ENCODE measurements at places on chromosomes 16 and 17. TPM values are rescaled to one million over a fixed set of nuclear protein-coding genes. Genes with fewer than 3 reads are reported as not detected.
A peak's percentile ranks its signal among the peaks of the same experiment; 100 is the strongest.

Gene KIFC3
- total RNA-seq = 6.1 TPM

Gene NTN1
- total RNA-seq = 19.2 TPM

Gene PYY
- not detected for total RNA-seq

Gene PIRT
- total RNA-seq = not detected

Gene PGP
- 2.6 TPM for total RNA-seq

Gene SYNGR3
- total RNA-seq = 1.5 TPM

Gene SEC14L1
- total RNA-seq = 128 TPM

- DNase-seq = no peak
Observed at GRCh38 chr17:14959106-14959648, 305.9 kb downstream of the PMP22 start.

DNA sequence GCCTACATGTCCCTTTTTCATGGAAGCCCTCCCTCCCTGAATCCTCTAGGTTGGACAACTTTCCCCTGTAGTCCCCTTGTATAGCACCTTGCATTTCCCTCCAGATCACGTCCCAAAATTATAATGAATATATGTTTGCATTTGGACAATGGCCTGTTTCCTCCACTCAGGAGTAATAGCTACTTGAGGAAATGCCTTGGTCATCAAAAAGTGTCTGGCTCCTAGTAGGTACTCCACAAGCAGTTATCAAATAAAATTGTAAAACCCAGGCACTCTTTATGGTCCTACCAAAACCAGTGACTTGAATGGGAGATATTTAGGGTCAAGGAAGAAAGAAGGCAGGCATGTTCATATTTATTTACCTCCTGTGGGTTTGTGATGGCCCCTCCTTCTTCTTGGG is 59.6 kb downstream of the RBFOX1 start:
- no peak for DNase-seq

DNA sequence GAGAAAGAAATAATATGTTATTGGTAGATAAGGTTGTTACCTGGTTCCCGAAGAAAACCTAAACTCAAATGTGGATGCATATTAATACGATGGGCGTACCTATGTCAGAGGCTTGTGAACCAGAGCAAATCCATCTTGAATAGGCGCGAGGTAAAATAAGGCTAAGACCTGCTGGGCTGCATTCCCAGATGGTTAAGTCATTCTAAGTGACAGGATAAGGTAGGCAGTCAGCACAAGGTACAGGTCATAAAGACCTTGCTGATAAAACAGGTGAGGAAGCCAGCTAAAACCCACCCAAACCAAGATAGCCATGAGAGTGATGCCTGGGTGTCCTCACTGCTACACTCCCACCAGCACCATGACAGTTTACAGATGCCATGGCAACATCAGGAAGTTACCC is 1400.1 kb downstream of the CDH8 start:
- no peak for DNase-seq

DNA sequence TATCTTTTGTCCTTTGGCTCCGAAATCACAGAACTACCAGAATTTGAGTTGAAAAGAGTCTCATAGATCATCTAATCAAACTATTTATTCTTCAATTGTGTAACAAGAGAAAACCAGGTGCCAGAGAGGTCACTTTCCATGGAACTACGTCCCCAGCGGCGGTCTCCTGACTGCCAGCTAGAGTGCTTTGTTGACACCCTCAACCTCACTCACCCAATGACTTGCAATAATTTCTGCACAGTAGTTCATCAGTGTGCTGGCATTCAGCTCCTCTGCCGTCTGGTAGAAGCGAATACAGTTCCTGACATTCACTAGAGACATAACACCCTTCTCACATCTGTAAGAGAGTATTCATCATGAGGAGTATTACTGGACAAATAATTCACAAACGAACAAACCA is 54.2 kb downstream of the ANKFY1 start:
- DNase-seq = no peak

- no peak for DNase-seq
Observed at GRCh38 chr17:31517524-31517923, 126.0 kb downstream of the RAB11FIP4 start.

- DNase-seq = no peak
Observed at GRCh38 chr17:72786209-72786608, 306.3 kb downstream of the SLC39A11 start.

- DNase-seq = no peak
Observed at GRCh38 chr17:78617511-78618061, 40.4 kb upstream of the DNAH17 start.

GRCh38 chr16:10497132-10498101 is 83.0 kb downstream of the EMP2 start:
- DNase-seq = no peak

DNA sequence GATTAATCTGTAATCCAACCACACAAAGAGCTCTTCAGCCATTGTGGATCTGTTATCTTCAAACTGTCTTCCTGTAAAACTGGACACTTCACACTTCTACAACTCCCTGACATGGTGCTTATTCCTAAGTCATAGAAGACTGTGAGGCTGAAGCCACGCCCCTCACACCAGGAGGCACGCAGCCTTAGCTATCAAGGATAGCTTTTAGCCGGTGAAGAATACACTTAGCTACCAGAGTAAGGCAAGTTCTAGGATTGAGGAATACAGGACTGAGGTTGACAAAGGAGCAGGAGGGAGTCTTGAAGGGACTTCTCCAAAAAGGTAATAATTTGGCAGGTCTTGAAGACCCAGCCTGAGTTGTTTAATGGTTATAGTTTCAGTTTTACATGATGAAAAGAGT is 79.8 kb upstream of the GAS7 start:
- DNase-seq = no peak

DNA sequence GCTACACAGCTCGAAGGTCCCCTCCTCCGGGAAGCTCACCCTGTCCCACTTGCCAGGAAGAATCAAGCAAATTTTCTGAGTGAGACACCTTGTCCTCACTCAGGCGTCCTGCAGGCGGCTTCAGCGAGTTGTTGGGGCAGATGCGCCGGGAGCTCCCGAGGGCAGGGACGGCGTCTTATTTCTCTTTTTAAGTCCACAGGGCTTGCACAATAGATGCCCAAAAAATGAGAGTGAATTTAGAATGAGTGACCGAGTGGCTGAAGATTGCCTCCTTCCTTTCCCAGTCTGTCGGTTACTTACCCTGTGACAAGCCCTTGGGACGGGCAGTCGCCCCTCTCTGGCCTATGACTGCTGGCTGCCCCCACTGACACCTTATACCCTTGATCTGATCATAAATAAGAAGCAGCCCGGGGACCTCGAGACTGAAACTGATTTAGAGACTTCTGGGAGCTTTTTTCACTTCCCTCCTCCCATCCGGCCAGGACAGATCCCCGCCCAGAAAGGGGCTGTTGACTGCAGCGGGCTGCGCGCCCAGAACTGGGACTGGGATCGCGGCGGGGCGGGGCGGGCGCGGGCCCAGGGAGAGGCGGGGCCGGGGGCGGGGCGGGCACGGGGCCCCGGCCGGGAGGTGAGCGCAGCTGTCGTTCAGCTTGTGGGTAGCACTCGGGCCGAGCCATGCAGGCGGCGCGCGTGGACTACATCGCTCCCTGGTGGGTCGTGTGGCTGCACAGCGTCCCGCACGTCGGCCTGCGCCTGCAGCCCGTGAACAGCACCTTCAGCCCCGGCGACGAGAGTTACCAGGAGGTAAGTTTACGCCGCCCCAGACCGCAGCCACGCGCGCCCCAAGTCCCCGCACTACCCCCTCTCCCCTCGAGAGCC is at the start of gene TTYH2:
TTYH2 (plus strand) TSS at position 659 of the 879 bp plus-strand sequence; CDS start at position 676, 17 bp downstream.
- peak; percentile 91 for DNase-seq

DNA sequence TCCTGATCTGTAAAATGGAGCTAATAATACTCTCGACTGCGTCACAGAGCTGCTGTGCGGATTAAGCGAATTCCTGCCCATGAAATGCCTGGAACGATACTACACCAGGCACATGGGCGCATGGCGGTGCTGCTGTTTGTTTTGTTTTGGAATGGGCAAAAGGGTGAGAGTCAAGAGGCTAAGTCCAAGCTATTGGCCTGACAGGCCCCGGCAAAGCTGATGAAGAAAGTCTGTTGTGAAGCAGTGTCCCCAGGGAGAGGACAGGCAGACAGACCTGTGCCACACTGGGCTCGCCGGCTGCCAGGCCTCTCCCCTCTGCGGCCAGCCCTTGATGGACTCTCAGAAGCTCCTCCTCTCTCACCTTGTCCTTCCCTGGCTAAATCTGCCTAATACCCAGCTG is 31.3 kb upstream of the RASD1 start:
- no peak for DNase-seq

DNA sequence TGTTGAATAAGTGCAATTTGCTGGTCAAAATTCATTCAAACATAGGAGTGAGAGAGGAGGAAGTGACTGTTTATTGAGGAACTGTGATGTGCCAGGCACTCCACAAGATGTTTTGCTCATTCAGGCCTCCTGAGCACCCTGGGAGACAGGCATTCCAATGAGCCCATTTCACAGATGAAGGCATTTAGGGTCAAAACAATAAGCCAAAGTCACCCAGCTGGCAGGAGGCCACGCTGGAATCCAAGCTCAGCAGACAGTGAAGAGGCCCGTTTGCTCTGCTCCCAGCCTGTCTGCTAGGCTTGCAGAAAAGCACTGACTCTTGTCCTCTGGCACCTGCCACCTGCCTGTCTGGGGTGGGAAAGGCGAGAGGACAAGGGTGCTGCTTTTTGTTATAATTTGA is 10.1 kb upstream of the SLC25A39 start:
- no peak for DNase-seq

DNA sequence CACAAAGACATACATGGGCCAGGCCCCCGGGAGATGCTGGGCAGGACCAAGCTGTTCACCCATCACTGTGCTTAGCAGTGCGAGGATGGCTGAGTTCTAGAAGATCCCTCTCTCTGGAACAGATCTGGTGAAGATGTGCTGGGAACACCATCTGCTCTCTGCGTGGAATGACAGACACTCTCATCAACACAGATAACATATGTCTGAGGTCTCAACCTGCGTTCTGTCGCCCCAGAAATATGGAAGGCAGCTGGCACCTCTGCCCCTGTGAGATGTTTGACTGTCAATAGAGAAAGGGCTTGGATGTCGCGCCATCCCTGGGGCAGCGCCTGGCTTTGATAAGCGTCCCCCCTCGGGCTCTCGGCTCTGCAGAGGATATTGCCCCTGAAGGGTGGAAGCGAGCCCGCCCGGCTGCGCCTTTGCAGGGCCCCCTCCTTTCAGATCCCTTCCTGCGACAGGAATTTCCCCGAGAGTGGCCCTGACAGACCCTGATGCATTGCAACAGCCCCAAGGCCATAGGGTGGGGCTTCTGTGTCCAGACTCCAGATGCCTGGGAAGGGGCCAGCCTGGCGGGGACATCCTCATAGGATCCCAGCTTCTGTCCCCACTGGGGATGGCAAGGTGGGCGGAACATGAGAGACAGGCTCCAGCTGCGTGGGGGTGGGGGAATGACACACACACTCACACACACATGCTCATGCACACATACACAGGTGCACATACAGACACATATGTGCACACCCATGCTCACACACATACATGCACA is 86.9 kb upstream of the ZNF469 start:
- no peak for DNase-seq
